ENCODE measurements at places on chromosomes 12 and 14. TPM values are rescaled to one million over a fixed set of nuclear protein-coding genes. Genes with fewer than 3 reads are reported as not detected.

DNA sequence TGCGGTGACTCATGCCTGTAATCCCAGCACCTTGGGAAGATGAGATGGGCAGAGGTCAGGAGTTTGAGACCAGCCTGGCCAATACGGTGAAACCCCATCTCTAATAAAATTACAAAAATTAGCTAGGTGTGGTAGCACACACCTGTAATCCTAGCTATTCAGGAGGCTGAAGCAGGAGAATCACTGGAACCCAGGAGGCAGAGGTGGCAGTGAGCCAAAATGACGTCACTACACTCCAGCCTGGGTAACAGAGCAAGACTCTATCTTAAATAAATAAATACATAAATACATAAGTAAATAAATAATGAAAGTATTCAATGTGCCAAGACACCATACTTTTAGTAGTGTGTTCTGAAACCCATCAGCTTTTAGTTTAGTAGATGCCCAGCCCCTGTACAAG is 308.1 kb upstream of the FLRT2 start:
- no peak for DNase-seq
- no peak overlapping the region for H3K4me3 ChIP-seq
- no peaks in the 10 kb centered on the region for H3K4me1 ChIP-seq
- H3K27ac ChIP-seq, result no peak overlapping the region

GRCh38 chr12:122057007-122057735 is 21.4 kb upstream of the MLXIP start:
- H3K4me1 ChIP-seq, result peaks cover 3% of the 10 kb centered on the region
- H3K27ac ChIP-seq, result no peak overlapping the region
- no peak for DNase-seq
- no peaks in the 10 kb centered on the region for H3K27me3 ChIP-seq
- no peak overlapping the region for H3K4me3 ChIP-seq
- peaks cover 3% of the 10 kb centered on the region for H3K36me3 ChIP-seq

GRCh38 chr12:117643971-117644370 is 282.5 kb upstream of the NOS1 start:
- no peak for DNase-seq
- H3K4me1 ChIP-seq, result no peaks in the 10 kb centered on the region
- no peak overlapping the region for H3K27ac ChIP-seq

DNA sequence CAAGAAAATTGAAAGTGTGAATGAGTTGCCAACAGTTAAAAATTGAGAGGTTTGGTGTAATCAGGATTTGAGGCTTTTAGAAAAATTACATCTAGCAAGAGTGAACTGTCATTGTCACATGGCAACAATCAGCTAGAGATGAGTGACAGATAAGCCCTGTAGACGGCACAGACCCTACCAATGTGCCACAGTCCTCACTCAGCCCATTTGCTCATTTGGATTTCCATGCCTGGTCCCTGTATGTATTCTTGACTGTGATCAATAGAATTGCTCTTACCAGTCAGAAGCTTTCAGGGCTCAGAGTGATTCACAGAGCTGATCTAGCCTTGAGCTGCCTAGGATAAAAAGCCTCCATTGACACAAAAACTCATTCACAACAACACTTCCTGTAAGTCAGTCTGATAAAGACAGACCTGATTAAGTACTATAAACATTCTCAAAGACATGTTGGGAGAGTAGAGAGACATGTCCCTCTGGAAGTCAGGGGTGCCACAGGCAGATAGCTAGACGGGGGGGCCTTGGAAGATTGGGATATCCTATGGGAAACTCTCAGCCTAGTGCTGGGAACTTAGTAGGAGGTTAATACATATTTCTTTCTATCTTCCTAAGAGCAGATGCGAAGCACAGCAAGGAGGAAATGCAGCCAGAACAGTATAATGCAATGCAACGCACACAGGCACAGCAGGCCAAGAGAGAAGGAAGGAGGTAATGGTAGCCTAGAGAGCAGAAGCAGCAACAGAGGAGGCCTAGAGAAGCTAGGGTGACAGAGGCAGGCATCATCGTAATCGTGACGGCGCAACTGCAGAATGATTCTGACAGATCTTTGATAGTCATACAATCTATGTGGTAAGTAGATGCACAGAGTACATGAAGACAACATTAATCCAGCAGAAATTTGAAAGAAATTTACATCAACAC is 2.0 kb upstream of the PELI2 start:
- peaks cover 2% of the 10 kb centered on the region for H3K4me1 ChIP-seq
- DNase-seq, result no peak
- no peak overlapping the region for H3K4me3 ChIP-seq
- no peaks in the 10 kb centered on the region for H3K27me3 ChIP-seq
- no peak overlapping the region for H3K27ac ChIP-seq

GRCh38 chr12:49367381-49368239 is at the start of gene SPATS2:
Gene SPATS2, plus strand, starts transcription at chr12:49367462. Its CDS starts 93,551 bp downstream, at chr12:49461013.
- H3K4me3 ChIP-seq, result peak within 1 kb of the TSS; percentile 87
- H3K36me3 ChIP-seq, result peaks cover 1% of the 10 kb centered on the region
- peaks cover 6% of the 10 kb centered on the region for H3K4me1 ChIP-seq
- peak; percentile 25 for DNase-seq
- peak within 1 kb of the TSS; percentile 82 for H3K27ac ChIP-seq

DNA sequence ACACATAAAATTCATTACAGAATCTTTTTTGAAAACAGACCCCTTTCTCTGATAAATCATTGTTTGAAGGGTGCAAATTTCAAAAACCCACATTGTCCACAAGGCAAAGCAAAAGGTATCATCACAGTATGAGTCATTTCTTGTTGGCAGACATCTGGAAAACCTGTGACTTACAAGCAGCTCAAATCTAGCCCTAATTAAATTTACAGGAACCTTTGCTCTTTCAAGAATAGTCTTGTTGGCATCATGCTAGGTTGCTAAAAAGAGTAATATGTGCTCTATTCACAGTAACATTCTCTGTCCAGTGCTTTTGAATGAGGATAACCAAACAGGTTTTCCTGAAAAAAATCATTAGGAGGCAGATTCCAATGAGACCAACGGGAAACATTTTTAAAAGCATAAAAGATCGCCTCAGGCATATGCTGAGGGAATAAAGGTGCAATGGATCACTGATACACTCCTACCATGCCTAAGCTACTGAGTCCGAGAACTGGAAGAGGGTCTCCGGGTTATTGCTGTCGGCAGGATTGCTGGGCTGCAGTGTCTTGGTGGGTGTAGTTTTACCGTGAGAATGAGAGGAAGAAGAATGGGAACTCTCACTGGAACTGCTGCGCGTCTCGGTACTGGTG is 55.5 kb upstream of the TTC7B start:
- no peaks in the 10 kb centered on the region for H3K36me3 ChIP-seq
- no peaks in the 10 kb centered on the region for H3K27me3 ChIP-seq
- H3K4me1 ChIP-seq, result peaks cover 2% of the 10 kb centered on the region
- no peak overlapping the region for H3K27ac ChIP-seq
- no peak overlapping the region for H3K4me3 ChIP-seq

GRCh38 chr12:22459838-22460490 is 84.4 kb downstream of the C2CD5 start:
- peak; percentile 69 for DNase-seq
- no peak overlapping the region for H3K4me3 ChIP-seq
- H3K27ac ChIP-seq, result no peak overlapping the region
- no peaks in the 10 kb centered on the region for H3K4me1 ChIP-seq
- H3K36me3 ChIP-seq, result no peaks in the 10 kb centered on the region

DNA sequence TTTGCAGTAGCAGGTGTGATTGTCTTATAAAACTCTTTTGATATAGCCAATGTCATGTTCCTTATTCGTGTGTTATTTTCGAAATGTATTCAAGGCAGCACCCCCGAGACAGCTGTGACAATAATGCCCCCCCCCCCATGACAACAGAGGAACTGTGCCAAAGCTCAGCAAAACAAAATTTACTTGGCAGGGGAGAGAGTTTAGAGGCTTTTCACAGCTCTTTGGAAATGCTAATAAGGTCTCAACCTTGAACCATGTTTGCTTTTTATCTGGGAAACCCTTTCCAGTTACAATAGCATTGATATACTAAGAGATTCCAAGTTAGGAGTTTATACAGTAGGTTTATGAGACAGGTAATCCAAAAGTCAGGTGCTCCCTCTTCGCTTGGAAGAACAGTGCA is 56.4 kb upstream of the USP44 start:
- H3K27me3 ChIP-seq, result no peaks in the 10 kb centered on the region
- H3K27ac ChIP-seq, result no peak overlapping the region
- H3K4me3 ChIP-seq, result no peak overlapping the region
- H3K4me1 ChIP-seq, result peaks cover 3% of the 10 kb centered on the region

GRCh38 chr12:120066341-120066740 is 50.2 kb downstream of the RAB35 start:
- no peak for DNase-seq
- H3K27ac ChIP-seq, result no peak overlapping the region
- no peaks in the 10 kb centered on the region for H3K4me1 ChIP-seq
- peaks cover 25% of the 10 kb centered on the region for H3K27me3 ChIP-seq

DNA sequence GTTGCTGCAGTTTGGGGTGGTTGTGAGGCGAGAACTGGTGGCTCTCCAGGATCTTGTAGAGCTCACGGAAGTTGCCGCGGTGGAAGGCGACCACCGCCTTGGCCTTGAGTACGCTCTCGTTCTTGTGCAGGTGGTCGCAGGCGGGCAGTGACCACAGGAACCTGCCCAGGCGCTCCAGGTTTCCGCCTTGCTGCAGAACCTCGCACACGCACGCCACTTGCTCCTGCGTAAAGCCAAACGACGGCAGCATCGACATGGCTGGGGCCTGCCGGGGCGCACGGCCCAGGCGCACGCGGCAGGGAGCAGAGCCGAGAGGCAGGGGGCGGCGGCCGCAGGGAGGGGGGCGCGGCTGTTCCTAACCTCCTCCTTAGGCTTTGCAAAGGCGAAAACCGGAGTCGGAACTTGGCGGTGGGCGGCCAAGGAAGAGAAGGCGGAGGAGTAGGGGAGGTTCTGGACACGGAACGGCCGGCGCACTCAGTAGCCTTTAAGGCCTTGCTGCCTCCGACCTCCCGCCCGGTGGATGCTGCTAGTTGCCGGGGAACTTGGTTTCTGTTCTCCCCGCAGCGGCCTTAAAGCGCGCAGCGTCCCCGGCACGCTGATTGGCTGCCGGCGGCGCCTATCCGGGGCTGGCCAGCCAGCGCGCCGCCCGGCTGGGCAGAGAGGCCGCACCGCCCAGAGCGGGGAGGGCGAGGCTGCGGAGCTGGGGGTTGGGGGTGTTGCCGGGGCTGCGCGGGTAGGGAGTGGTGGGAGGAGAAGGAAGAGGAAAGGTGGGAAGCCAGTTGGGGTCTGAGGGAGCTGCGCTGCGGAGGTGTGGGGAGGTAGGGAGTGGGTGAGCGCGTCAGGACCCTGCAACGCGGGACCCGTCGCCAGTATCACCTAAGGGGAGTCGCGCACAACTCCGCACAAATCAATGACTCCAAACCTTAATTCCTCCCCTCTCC is at the start of gene SIX1:
Gene SIX1 (minus strand): TSS at position 544 of the 941 bp plus-strand sequence. CDS start 288 bp downstream, at position 256.
- H3K27ac ChIP-seq, result peak within 1 kb of the TSS; percentile 55
- H3K27me3 ChIP-seq, result peaks cover 56% of the 10 kb centered on the region
- no peaks in the 10 kb centered on the region for H3K36me3 ChIP-seq

- no peak overlapping the region for H3K27ac ChIP-seq
- no peak overlapping the region for H3K4me3 ChIP-seq
- peaks cover 9% of the 10 kb centered on the region for H3K27me3 ChIP-seq
- no peaks in the 10 kb centered on the region for H3K36me3 ChIP-seq
- peak; percentile 81 for DNase-seq
Observed at GRCh38 chr14:49497725-49498348, 88.3 kb downstream of the RPS29 start.

DNA sequence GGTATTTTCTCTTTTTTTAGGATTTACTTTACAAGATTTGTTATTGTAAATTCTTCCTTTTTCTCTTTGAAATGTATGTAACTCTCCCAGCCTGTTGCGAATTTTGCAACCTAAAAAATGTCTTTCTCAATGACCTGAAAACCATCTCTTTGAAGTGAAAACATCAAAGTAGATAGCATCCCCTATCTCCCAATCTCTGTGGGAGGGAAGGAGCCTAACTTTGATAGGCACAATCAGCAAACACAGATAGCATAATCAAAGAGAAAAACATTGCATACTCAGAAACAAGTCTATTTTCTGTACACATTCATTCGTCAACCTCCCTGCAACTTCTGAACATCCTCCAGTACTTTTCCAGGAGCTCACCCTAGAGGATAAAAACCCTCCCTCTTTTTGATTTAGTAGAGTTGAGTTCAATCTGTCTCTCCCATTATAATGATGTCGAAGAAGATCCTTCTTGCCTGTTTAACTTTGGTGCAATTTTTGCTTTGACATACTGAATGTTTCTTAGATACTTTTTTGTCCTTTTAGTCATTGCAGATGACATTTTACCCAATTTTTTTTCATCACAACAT is 849.2 kb upstream of the LRFN5 start:
- H3K36me3 ChIP-seq, result no peaks in the 10 kb centered on the region
- no peaks in the 10 kb centered on the region for H3K27me3 ChIP-seq
- H3K4me3 ChIP-seq, result no peak overlapping the region
- no peaks in the 10 kb centered on the region for H3K4me1 ChIP-seq

DNA sequence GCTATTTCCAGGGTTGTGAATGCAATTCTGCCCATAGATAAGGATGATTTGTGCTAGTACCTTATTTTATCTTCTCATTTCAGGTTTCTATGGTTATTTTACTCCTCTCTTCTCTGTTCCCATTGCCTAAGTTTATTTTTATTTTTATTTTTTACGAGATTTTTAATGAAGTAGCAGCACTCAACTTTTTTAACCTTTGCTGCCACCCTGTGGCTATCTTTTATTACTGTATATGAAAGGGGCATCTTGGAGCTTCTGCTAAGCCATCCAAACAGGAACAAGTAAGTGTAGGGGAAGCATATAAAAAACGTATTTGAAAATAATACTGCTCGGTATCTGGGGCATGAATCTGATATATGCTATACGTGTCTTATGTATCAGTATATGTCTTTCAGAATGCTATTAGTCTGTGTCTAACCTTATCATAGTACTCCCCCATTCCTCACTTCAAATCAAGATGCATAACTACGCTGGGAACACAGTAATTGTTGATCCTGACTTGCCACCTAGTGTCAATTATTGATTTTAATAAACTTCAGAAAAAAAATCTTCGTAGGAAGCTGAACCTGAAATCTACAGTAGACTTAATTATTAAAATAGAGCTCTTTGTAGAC is 60.3 kb downstream of the KLRG1 start:
- H3K27me3 ChIP-seq, result peaks cover 11% of the 10 kb centered on the region
- peak; percentile 21 for DNase-seq
- no peaks in the 10 kb centered on the region for H3K4me1 ChIP-seq
- no peaks in the 10 kb centered on the region for H3K36me3 ChIP-seq
- H3K27ac ChIP-seq, result no peak overlapping the region

Gene SSPN
- 9.8 TPM for total RNA-seq

Gene TMPRSS12
- not detected for total RNA-seq

Gene AMIGO2
- total RNA-seq, result 2.3 TPM

Gene ZNF385A
- total RNA-seq, result 2.3 TPM

Gene DDX47
- total RNA-seq, result 41.9 TPM

Gene SYT1
- 0.51 TPM for total RNA-seq
